ENCODE measurements at places on chromosomes 16 and 17. TPM values are rescaled to one million over a fixed set of nuclear protein-coding genes. Genes with fewer than 3 reads are reported as not detected.

- no peak overlapping the region for H3K27ac ChIP-seq
- peaks cover 98% of the 10 kb centered on the region for H3K27me3 ChIP-seq
- no peak overlapping the region for H3K4me3 ChIP-seq
Measured at GRCh38 chr17:79353548-79353947, 257.3 kb downstream of the RBFOX3 start.

DNA sequence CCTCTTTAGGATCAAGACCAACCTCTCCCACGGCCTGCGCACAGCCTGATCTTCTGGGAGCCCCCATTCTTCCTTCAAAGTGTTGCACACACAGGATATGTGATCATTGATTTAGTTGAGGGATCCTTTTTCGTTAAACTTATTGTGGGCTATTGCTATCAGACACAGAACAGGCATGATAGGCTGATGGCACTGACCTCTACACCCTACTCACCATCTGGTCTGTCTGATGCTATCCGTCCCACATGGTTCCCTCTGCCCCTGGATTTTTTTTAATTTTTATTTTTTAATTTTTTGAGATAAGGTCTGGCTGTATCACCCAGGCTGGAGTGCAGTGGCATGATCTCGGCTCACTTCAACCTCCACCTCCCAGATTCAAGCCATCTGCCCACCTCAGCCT lies 19.2 kb upstream of the LITAF start:
- no peaks in the 10 kb centered on the region for H3K27me3 ChIP-seq
- H3K4me1 ChIP-seq: peaks cover 34% of the 10 kb centered on the region
- no peak for DNase-seq
- no peak overlapping the region for H3K27ac ChIP-seq
- peaks cover 6% of the 10 kb centered on the region for H3K36me3 ChIP-seq

Gene CX3CL1
- total RNA-seq: 41.4 TPM

- peaks cover 38% of the 10 kb centered on the region for H3K27me3 ChIP-seq
- H3K27ac ChIP-seq: no peak overlapping the region
- no peak for DNase-seq
- H3K36me3 ChIP-seq: no peaks in the 10 kb centered on the region
Measured at GRCh38 chr17:38978180-38978579, 11.0 kb upstream of the FBXO47 start.
